ENCODE measurements at places on chromosomes 2 and 18.
A peak's percentile ranks its signal among the peaks of the same experiment; 100 is the strongest.

DNA sequence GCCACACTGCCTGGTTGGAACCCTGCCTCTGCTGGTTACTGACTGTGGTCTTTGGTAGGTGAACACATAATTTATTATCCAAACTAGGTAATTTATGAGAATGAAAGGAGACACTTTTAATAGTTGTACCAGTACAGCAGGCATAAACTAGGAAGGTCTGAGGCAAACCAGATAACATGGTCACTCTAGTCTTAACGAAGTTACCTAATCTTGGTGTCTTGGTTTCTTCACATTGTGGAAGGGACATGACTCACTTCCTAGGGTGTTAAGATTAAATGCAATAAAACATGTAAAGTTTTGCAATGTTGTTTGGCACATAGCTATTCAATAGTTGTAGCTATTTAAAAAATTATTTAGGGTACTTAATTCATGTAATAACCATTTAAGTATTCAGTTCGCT lies 23.3 kb downstream of the SPTBN1 start:
- DNase-seq, result peak; percentile 46

- DNase-seq, result no peak
Observed at GRCh38 chr2:156955701-156956100, 301.8 kb upstream of the GALNT5 start.

GRCh38 chr2:96477458-96477857 lies 27.7 kb downstream of the NEURL3 start:
- no peak for DNase-seq

DNA sequence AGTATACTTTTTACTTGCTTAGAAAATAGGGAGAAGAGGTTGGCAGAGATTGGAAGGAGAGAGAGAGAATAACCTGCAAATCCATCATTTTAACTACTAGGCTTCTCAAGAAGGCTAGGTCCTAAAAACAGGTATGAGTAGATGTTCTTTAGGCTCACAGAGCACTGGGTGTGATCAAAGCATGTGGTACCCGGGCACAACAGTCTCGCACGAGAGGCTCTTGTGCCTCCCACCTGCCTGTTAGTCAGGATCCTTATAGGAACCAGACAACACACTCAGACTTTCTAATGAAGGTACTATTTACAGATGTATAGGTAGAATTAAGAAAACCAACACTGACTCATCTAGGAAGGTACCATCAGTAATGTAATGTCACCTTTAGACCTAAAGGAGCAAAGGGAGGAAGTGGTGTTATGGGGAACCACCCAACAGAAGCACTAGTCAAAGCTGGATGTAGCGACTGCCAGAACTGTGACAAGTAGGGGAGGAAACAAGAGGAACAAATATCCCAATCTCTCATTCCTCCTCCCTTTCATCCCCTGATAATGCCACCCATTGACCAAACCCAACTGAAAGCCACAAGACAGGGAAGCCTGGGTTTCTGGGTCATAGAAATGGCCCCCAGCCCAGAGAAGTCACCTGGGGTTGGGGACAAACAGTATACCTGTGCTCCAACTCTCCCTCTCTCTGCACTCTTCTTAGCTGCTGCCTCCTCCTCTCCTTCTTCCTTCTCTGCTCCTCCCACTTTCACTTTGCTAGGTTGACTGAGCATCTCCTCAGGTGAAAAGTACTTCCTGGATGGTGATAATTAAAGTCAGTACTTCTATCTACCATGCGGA lies 16.0 kb upstream of the MARCHF4 start:
- DNase-seq, result no peak

GRCh38 chr18:62637403-62637802 lies 77.9 kb upstream of the PHLPP1 start:
- DNase-seq, result no peak

DNA sequence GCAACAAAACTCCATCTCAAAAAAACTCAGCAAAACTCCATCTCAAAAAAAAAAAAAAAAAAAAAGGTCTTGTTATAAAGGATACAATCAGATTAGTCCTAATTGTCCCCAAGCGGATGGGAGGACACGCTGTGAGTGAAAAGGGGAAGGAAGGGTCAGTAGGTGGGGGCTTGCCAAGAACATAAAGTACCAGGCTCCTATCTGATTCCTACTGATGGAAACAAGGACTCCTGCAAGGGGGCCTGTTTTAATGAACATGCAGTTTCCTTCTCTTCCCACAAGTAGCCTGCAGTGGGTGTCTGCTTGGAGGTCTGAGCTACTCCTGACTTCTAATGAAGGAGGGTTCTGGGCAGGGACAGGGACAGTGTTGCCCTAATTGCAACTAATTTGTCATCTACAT lies 7.9 kb downstream of the SCG2 start:
- no peak for DNase-seq

- DNase-seq, result peak; percentile 30
Observed at GRCh38 chr2:148455791-148456190, 188.8 kb upstream of the EPC2 start.

DNA sequence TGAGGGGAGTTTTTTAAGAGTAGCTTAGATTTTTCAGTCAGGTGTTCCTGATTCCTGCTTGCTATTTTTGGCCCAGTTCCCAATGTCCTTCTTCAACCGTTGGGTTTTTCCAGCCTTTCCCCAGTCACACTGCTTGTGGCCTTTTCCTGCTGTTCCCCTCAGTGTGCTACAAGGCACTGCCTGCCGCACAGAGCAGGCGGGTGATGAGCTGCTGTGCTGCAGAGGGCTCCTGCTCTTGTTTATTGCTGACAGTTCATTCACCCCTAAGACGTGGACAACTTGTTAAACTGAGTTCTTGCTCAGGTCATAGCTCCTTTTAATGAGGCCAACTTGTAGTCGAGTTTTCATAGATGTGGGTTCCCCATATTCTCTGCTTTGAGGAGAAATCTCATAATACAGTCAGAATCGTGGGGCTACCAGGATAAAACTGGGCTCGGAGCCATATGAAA lies 20.6 kb downstream of the EIF4E2 start:
- no peak for DNase-seq

GRCh38 chr2:46074501-46074900 lies 222.7 kb upstream of the EPAS1 start:
- DNase-seq, result no peak
